ENCODE measurements at places on chromosomes 12 and 14.

DNA sequence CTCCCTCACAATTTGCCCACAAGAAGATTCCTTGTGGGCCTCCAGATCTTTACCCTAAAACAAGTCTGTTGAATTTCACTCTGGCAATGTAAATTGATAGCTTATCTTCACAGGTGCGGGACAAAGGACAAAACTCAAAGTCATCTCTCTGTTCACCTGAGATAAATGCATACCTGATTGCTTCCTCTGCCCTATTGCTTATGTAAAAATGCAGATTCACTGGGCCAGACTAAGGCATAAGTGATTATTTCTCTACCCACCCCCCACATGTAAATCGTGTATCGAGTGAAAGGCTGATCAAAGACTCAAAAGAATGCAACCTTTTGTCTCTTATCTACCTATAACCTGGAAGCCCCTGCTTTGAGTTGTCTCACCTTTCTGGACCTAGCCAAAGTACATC lies 316.8 kb downstream of the SSPN start:
- no peak for DNase-seq

GRCh38 chr14:77037938-77038568 lies 9.5 kb upstream of the IRF2BPL start:
- DNase-seq = peak; percentile 60

DNA sequence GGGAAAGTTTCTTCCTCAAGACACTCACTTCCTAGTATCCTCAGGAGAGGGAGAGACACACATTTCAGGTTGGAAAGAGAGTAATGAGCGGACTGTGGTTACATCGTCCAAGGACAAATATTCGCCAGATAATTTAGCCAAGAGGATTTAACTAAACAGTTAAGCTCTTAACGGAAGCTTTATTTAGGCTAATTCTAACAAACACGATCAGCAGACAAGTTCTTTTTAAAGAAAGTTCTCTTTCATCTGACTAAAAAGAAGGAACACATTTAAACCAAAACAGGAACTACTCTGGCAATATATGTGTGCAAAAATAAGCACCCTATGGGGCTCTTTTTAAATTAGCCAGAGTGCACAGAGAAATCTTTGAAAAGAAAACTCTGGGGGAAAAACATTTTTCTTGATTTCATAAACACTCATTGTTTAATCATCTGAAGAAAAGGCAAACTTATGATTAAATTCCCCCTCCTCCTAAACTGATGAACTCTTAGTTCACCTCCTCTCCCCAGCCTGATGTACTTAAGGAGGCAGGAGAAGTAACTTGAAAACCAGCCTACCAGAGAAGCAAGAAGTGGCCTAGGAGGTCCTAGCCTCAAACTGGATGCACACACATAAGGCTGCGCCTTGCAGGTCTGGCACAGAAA lies 13.3 kb upstream of the BTG1 start:
- no peak for DNase-seq

- DNase-seq = no peak
These were observed 66.0 kb downstream of the RIMBP2 start for GRCh38 chr12:130650131-130650530.

- DNase-seq = no peak
These were observed 1630.4 kb upstream of the SEL1L start for GRCh38 chr14:83164016-83164415.

DNA sequence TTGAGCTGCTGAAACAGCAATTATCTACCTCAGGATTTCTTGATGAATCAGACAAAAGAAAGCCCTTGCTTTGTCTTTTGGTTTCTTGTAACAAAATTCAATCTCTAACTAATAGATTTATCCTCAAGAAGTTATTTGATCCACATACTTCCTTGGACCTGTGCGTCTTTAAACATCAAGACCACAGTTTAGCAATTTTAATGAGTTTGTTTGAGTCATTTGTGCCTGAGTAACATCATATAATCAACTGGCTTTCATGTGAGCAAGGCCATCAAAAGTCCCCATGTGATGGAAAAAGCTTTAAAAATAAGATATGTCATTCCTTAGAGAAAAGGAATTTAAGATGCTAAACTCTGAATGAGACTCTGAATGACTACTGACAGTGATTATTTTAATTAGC lies 52.3 kb downstream of the KCNC2 start:
- DNase-seq = no peak

DNA sequence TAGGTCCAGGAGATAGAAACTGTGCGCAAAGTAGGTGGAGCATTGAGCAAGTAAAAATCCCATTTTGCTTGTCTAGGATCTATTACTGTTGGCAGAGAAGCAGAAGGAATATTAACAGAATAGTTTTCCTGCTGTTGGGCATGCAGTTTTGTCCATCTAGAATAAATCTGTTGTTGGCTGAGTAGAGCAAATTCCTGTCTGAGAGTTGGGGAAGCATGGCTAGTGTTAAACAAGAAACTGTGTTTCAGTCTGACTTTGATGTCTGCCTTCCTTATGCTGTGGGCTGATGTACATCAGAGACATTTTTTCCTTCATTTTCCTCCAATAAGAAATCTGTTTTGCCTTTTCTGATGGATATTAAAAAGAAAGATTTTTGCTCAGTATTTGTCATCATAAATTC lies 98.2 kb downstream of the RAD52 start:
- no peak for DNase-seq

DNA sequence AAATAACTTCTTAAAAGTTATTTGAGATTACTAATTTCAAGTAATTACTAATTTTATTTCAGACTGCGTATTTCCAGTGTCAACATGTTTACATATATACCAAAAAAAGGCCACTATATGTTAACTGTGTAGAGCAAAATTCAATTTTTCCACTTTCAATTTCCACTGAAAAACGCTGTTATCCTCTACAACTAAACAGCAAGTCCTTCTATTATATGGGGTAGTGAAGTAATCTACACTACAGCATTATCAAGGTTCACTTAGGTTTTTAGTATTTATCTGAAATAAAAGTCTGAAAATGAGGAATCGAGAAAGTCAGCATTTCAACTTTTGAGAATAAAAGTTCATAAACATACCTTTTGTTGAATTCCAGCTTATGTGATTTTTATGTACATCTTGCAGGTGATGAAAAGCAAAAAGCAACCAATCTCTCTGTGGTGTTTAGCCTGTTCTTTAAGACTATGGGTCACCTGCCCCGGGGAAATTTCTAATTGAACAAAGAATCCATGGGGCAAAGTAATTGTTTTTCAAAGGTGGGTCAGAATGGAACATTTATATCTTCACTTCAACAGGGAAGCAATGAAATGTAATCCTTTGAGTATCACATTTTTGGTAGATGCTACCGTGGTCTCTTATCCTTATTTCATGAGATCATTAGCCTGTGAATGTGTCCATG lies 3.3 kb downstream of the BTG1 start:
- DNase-seq = no peak

DNA sequence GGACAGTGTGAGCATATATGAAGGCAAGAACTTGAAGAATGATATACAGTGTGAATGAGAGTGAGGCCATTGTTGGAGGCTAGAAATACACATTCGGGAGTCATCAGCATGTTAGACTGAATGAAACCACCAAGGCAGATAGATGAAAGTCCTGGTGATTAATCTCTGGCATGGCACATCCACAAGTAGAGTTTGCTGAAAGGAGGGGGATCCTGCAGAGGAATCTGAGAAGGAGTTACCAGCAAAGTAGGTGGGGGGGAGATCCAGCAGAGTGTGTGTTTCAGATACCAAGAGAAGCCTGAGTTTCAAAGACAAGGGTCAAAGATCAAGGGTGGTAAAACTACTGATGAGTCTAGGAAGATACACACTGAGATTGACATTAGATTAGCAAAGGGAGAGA lies 426.7 kb upstream of the DCN start:
- DNase-seq = no peak

GRCh38 chr12:67147030-67147429 lies 122.1 kb upstream of the CAND1 start:
- DNase-seq = no peak

DNA sequence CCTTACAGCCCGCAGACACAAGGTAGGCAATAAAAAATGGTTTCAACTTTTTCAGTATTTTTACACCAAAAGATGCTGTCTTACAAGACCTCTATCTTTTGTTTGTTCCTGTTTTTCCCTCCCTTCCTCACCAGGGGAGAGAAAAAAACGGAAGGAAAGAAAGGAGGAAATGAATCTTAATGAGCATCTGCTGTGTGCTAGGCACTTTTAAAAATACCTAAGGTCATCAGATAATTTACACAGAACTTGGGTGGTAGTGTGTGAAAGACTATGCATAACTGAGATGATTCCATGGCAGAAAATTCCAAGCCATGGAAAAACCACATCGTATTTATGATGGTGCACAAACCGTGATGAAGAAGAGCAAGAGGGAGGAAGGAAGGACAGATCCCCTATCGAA lies 121.2 kb downstream of the DIP2B start:
- no peak for DNase-seq

DNA sequence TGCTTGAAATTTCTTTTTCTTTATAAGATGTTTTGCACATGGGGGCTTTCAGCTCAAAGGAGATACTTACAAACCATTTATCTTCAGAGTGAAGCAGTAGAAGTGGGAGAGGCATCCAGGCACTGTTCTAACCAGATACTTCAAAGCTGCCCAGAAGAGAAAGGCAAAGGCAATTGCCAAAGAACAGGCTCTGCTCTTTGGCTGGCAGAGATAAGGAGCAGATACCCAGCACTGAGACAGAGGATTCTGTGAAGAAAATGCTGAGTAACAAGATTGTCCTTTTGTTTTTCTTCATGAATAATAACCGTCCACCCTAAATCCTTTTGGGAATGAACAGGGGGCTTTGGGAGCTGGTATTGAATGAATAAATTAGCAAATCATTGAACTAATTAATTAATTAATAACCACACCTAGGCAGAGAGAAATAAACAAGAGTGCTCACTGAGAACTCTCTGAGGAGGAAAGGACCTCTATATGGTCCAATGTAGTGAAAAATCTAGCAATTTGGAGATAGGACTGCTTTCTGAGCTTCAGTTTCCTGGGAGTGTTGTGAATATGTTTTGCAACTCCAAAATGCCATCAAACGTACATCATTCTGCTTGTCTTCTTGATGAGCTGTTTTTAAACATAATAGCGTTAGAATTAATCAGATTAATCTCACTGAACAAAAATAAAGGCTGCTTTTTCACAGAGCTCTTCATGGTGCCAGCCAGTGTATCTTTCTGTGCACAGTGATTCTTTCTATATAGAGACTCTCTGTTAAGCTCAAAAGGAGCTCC lies 192.8 kb upstream of the AMIGO2 start:
- peak; percentile 64 for DNase-seq

GRCh38 chr12:71282020-71282419 lies 124.2 kb upstream of the TSPAN8 start:
- no peak for DNase-seq

DNA sequence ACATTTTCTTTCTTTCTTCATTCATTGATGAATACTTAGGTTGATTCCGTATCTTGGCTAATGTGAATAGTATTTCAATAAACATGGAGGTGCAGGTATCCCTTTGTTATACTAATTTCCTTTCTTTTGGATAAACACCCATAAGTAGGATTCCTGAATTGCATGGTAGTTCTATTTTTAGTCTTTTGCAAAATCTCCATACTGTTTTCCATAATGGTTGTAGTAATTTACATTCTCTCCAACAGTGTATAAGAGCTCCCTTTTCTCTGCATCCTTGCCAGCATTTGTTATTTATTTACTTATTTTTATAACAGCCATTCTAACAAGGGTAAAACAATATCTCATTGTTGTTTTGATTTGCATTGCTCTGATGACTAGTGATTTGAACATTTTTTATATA lies 36.6 kb downstream of the PIK3C2G start:
- DNase-seq = no peak

DNA sequence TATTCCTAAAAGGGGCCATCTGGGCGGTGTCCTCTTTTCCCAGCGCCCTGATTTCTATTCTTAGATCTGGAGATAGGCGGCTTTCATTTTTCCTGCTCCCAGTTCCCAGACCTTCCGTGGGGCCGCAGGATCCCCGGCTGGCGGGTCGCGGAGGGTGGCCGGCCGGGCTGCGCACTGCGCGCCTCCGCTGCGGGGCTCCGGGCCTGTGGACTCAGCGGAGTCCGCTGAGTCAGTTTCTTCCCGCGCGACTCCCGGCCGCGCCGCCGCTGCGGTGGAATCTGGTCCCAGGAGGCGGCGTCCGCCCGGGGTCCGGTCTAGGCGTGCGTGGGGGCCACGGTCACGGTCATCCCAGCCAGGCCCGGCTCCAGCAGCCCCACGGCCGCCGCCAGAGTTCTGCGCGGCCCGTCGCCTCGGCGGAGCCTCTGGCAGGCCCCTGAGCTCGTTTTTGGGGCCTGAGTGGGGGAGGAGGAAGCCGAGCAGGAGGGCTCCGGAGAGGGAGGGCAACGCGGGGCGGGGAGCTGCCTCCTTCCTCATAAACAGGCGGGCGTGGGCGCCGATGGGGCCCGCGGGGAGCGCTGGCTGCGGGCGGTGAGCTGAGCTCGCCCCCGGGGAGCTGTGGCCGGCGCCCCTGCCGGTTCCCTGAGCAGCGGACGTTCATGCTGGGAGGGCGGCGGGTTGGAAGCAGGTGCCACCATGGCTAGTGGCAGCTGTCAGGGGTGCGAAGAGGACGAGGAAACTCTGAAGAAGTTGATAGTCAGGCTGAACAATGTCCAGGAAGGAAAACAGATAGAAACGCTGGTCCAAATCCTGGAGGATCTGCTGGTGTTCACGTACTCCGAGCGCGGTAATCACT lies at the start of gene LRRK2:
Gene LRRK2, plus strand, starts transcription at position 559 of the 853 bp plus-strand sequence. Its CDS starts 135 bp downstream, at position 694.
- peak; percentile 89 for DNase-seq

GRCh38 chr12:51721282-51721940 lies 127.1 kb downstream of the FIGNL2 start:
- peak; percentile 90 for DNase-seq

GRCh38 chr14:39090548-39091111 lies 12.4 kb downstream of the SEC23A start:
- no peak for DNase-seq

DNA sequence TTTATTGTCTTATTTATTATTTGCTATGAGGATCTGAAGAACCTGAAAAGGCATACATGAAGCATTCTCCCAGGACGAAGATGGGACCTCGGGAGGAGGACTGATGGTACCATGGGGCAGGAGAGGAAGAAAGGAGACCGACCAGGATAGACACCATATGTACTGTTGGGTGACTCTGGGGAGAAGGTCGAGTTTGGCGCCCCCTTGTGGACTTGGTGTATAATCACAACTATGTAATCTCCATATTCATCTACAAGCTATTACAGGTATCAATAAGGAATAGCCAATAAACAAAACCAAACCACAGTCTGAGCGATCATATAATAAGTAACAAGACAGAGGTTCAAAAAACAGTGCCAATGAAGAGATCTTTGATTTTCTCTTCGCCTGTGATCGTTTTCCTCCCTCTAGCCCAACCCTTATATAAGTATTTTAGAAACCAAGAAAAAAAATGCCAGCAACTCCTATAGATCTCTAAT lies 139.1 kb downstream of the SPTSSA start:
- peak; percentile 89 for DNase-seq

GRCh38 chr12:96424601-96425000 lies 24.4 kb upstream of the CDK17 start:
- DNase-seq = no peak

DNA sequence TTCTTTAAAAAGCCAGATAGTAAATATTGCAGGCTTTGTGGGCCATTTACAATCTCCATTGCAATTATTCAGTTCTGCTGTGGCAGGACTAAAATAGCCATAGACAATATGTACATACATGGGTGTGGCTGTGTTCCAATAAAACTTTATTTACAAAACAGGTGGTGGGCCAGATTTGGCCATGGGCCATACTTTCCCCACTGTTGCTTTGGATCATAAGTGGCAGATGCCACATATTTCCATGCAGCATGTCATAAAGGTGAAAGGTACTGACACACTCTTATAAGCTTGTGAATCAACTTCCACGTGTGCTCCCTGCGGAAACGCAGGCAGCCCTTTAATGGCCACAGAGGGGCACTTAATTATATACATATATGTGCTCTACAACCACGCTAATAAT lies 244.4 kb upstream of the FOXN3 start:
- no peak for DNase-seq

All from osteoblast (primary cell).